ENCODE measurements at places on chromosomes 4 and X. TPM values are rescaled to one million over a fixed set of nuclear protein-coding genes. Genes with fewer than 3 reads are reported as not detected.

Gene UGT2B10
- not detected for total RNA-seq

Gene LONRF3
- 2.8 TPM for total RNA-seq

Gene DCK
- total RNA-seq = 6.4 TPM

Gene RAB9A
- 19.7 TPM for total RNA-seq

Gene PHKA1
- total RNA-seq = 10.7 TPM

Gene SNCA
- total RNA-seq = 5.8 TPM

Gene SHROOM4
- 8.1 TPM for total RNA-seq

Gene MAGIX
- 2.6 TPM for total RNA-seq

Gene EDNRA
- 14.6 TPM for total RNA-seq

Gene SMR3B
- not detected for total RNA-seq

Gene RIPPLY1
- not detected for total RNA-seq

Gene RAB40A
- total RNA-seq = 0.13 TPM

Gene HSD17B13
- 0.20 TPM for total RNA-seq

Gene KCND1
- 0.19 TPM for total RNA-seq

Gene PPEF2
- total RNA-seq = not detected

Gene CSAG1
- total RNA-seq = not detected
